ENCODE measurements at places on chromosomes 12 and 14.

- DNase-seq, result no peak
Measured at GRCh38 chr12:4251967-4252366, 21.6 kb upstream of the CCND2 start.

DNA sequence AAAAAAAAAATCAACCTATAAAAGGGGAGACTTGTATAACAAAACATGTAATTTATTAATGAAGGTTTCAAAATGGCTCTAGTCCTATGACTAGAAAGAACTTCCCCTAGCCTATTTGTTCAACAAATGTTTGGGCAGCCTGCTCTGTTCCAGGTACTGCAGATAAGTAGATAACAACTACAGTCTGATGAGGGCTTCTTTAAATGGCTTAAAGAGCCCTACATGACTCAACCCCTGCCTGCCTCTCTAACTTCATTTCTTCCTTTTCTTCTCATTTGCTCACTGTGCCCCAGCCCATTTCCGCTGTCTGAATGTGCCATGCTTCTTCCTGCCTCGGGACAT lies 21.5 kb downstream of the ALDH6A1 start:
- DNase-seq, result no peak

DNA sequence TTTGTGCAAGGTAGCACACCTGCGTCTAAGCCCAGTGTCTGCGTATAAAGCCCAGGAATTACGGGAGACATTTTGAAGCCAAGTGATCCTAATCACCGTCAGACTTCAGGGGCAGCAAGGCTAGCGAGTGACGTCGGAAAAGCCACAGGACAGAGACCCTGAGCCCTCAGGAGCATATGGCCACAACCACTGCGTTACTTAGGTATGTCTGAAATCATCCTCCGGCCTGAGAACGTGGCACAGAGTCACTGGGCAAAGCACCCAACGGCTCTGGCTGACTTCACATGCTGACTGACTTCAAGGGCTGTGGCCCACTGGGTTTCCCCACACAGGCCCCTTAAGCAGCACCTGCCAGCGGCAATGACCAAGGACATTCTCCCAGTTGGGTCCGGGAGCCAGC lies 71.5 kb downstream of the RIMBP2 start:
- DNase-seq, result no peak

DNA sequence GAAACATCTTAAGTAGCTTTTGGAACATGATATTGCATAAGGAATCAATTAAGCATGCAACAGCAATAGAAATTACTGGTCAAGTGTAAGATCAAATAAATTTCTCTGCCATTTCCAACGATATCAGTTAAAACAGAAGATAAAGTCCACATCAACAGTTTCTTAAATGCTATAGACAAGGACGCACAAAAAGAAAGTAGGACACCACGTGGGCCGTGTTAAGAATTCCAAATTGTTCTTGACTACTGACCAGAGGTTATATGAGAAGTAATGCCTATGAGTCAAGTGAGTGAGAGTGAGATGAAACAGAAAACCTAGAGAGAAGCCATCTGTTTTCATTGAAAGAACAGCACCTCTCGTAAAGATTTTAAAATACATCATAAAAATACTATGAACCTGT lies 318.2 kb downstream of the TMEM117 start:
- DNase-seq, result no peak

DNA sequence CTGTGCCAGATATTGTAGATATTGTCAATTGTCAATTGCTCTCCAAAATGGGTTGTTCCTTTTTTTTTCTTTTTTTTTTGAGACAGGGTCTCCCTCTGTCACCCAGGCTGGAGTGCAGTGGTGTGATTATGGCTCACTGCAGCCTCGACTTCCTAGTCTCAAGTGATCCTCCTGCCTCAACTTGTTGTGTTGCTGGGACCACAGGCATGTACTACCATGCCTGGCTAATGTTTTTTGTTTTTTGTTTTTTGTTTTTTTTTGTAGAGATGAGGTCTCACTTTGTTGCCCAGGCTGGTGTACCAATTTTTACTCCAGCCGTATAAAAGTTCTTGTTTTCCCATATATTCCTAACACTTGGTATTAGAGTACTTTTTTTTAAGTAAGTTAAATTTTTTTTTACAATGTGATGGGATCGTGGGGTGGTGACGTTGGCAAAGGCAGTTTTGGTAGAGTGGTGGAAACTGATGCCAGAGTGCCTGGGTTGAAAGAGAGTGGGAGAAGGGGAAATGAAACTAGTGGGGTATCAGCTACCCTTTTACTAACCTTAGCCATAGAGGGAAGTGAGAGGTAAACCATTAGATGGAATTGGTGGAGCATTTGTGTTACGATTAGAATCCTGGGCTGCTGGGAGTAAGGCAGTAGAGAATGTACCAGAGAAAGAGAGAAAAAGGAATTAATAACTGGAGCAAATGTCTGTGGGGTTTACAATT lies 33.0 kb upstream of the CFAP54 start:
- DNase-seq, result no peak

GRCh38 chr14:57086271-57087162 lies 182.2 kb downstream of the EXOC5 start:
- no peak for DNase-seq

Measured in SW 1271 (cell line).